Bronchial epithelial cell (primary cell): ENCODE measurements at places on chromosomes 1 and 21. TPM values are rescaled to one million over a fixed set of nuclear protein-coding genes. Genes with fewer than 3 reads are reported as not detected.

DNA sequence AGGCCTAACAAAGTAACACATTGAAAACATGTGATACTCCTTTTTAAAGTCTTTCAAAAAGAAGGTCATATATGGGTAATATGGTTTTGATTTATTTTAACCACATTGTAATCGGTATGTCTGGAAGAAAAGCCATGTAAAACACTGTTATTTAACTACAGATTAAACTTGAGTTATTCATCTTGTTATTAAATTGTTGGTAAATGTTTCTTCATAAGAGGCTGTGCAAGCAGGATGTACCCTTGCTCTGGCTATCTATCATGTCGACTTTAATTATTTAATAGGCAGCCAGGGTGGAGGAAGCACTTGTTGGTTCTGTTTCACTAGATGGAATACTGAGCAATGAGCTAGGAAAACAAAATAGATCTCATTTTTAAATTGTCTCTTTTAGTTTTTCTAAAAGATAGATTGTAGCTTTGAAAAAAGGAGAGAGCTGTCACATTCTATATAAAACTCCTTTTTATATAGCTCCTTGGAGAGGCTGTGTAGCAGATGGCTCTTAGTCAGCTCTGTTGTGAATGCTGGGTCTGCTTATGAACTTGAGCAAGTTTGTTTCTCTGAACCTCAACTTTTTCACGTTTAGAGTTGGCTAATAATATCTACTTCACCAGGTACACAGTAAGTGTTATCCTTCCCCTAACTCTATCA is 39.5 kb downstream of the LRRC8B start:
- no peak for DNase-seq

DNA sequence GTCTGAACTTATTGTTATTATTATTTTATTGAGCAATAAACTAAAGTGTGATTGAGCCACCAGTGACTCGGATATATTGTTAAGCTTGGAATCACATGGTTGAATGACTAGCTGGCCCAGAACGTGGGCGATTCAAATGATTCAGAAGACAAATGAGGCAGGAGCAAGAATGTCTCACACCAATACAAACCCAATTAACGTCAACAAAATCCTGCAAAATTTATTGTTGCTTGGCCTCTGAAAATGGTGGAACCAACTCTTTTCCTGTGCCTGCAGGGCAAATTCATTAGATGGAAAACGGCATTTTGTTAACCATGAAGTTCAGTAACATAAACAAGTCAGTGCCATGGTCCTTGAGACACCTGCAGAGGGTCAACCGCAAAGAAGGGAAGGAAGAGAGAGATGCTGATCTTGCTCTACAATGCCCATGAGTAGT is 482.0 kb downstream of the SETD4 start:
- DNase-seq = peak; percentile 88

- DNase-seq = no peak
Observed at GRCh38 chr1:180153032-180153431, 1.6 kb upstream of the QSOX1 start.

- no peak for DNase-seq
Observed at GRCh38 chr1:195294911-195295310, 1313.3 kb downstream of the KCNT2 start.

DNA sequence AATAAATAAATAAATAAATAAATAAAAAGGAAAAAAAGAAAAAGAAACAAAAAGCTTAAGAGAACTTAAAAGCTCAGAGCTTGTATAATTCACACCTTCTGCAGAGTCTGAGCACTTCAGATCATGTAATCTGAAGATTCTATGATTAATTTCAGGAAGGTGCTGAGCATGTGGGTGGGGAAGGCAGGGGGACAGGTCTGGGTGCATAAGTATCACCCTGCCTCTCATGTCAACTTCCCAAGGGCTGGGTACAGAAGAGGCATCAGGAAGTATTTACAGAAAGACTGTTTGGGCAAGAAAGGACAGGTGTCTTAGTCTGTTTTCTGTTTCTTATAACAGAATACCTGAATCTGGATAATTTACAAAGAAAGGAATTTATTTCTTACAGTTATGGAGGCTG is 20.4 kb upstream of the PADI2 start:
- peak; percentile 87 for DNase-seq

DNA sequence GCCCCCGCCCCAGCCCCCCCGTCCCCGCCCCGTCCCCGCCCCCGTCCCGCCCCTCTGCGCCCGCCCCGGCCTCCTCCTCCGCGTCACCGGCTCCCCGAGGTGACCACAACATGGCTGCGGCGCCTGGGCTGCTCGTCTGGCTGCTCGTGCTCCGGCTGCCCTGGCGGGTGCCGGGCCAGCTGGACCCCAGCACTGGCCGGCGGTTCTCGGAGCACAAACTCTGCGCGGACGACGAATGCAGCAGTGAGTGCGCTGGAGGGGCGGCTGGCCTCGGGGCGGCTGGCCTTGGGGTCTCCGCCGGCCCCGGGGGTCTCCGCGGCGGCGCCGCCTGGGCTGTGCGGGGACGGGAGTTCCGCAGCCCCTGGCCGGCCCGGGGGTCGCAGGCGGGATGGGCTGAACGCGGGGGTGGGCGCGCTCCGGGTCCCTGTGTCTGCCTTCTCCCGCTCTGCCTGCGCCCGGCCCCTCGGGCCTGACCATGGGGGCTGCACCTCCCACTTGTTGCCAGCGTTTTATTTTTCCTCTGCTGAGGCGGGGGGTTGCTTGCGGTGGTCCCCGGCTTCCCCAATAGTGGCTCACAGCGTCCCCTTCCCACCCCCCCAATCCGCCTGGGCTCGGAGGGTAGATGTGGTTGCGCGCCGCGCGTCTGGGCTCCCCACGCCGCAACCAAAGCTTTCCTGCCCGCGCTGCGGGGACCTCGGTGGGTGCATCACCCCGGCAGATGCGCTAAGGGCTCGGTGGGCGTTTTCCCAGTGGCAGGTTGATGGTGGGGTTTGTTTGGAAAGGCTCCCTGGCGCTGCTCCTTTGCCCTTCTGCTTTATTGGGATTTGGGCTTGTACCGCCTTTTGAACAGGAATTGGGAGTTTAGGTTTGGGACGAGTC is at the start of gene MIA3:
TSS of gene MIA3 (plus strand) at position 97 of the 879 bp plus-strand sequence. CDS start at position 111, 14 bp downstream.
- peak; percentile 14 for DNase-seq

DNA sequence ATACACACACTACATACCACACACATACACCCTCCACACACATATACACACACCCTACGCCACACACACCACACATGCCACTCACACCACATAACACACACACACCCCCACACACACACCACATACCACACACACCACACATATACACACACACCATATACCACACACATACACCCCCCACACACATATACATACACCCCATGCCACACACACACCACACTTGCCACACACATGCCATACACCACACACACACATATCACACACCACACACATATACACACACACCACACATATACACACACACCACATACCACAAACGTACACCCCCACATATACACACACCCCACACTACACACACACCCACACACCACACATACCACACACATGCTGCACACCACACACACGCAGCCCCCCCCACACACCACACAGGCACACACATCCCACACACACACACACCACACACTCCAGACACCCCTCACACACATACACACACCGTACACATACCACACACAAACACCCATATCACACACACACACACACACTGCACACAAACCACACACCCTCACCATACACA is 76.7 kb upstream of the TMPRSS2 start:
- no peak for DNase-seq

Gene RPTN
- 0.53 and 2.9 TPM in 2 replicates for total RNA-seq
